HFFc6 (cell line): ENCODE measurements at places on chromosomes 7 and 10. TPM values are rescaled to one million over a fixed set of nuclear protein-coding genes. Genes with fewer than 3 reads are reported as not detected.

Gene LRRC17
- 4.8 to 48.2 TPM (median 31.7 TPM) in 3 replicates for total RNA-seq

- DNase-seq: no peak
These were observed 94.9 kb downstream of the TMEM130 start for GRCh38 chr7:98774884-98775283.

GRCh38 chr10:93907059-93907458 is 13.3 kb downstream of the SLC35G1 start:
- no peak for DNase-seq

DNA sequence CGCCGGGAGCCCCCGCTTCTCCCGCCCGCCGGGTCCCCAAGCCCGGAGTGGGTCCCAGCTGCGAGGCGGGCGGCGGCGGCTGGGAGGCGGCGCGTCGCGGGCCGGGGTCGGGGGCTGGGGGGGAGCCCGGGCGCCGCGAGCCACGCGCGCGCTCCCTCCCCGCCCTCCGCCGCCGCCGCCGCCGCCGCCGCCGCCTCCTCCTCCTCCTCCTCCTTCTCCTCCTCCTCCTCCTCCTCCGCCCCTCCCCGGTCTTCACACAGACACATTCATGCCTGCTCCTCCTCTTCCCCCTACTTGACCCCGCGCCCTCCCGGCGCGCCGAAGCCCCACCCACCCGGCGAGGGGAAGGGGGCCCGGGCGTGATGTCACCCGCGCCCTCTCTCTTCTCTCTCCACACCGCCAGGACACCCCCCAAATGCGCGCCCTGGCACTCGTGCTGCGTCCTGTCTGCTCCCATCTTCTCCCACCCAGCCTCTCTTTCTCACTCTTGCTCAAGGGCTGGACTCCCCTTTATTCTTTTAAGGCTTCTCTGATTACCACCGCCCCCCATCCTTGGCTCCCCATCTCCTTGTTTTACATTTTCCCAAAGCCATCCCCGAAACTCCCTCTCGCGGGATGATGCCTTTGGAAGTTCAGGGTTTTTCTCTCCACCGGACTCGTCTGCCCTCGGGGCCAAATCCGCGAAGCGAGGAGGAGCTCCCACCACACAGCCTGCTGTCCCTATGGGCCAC is 967 bp upstream of the GLI3 start:
- DNase-seq: peak; percentile 65

- peak; percentile 98 for DNase-seq
These were observed 20.5 kb upstream of the INPP5A start for GRCh38 chr10:132516771-132517725.

DNA sequence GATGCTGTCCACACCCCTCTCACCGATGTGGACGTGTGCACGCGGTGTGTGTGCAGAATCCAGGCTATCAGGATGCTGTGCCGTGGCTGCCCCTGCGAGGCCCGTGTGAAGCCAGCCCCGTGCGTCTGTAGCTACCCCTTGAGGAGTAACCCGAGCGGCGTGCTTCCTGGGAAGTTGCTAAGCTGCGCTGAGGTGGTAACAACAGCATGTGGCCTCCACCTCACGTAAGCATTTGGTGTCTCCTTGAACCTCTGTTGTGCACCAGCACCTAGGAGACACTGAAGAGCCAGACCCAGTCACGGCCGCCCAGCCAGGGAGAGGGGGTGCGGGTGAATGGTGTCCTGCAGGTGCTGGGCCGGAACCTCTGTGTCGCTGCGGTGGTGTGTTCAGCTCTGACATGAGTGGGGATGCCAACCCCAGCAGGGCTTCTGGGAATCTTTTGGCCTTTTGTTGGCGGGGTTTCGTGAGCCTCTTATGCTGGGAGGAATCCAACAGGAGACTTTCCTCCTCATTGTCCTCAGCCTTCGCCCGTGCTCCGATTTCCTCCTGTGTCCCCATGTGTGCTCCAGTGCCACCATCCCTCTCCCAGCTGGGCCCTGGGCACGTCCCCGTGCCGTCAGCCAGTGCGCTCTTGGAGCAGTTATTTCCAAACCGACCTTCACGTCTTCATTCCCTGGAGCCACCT is 60.4 kb downstream of the DNAJB6 start:
- no peak for DNase-seq
